ENCODE measurements at places on chromosomes 12 and 14.

- no peak for DNase-seq
Observed at GRCh38 chr14:47826809-47827208, 151.4 kb upstream of the MDGA2 start.

DNA sequence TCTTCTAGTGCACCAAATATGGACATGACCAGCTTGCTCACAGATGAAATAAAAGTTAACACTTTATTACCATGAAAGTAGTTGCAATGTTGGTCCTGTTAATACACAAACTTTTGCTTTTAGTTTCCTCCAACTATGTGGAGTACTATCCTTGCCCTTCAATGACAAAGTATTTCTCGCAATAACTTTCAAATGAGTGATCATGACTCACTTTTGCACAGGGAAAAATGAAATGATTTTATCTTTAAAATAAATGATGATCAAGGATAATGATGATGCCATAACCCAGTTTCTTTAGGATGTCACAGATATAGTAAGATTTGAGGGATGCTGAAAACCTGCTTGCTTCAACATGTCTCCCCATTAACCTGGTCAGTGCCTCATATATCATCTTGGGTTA lies 254.0 kb upstream of the KITLG start:
- no peak for DNase-seq

- DNase-seq = no peak
Observed at GRCh38 chr14:36767603-36768281, 106.1 kb downstream of the PAX9 start.

GRCh38 chr14:38989922-38990546 lies 113.0 kb downstream of the SEC23A start:
- DNase-seq = no peak

DNA sequence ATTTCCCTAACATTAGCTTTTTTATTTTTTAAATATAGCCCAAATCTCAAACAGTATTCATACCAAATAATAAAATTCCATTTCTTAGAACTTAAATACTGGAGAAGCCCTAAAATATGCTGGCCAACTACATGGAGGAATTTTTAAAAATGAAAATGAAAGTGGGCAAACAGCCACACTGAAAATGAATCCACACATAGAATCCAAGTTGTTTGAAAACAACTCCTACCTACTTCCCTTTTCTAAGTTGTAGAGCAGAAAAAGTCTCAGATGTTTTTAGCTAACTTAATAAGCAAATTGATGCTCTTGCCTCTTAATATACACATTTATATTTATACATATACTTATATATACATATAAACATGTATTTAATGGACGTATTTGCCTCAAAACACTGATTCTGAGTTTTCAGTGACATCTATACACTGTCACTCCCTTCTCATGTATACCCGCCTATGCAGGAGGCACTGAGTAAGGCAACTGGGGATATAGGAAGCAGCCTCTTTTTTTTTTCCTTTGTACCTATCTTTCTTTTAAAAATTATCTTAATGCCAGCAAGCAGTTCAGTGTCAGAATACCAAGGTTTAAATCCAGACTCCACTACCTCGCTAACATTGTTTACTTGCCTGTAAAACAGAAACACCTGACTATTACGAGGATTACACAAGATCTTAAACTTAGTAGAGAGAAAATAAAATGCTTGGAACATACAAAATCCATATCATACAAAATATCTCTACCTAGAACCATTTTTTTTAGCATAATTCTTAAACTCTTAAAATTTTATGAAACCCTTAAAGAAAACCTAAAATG lies 13.3 kb downstream of the DICER1 start:
- DNase-seq = no peak

GRCh38 chr12:8018666-8019581 lies 13.6 kb upstream of the FOXJ2 start:
- DNase-seq = no peak

DNA sequence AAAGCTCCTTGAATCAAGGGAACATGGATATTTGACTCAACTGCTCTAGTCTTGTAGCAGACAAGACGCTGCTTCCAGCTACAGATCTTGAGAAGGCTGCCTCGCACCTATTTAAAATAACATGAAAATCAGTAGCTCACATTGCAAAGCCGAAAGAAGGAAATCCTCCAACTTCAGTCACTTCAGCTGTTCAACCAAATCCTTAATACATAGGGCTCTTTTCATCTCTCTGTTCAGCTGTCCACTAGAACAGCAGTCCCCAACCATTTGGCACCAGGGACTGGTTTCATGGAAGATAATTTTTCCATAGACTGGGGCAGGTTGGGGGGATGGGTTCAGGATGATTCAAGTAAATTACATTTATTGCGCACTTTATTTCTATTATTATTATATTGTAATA lies 1116.0 kb upstream of the TMEM132C start:
- DNase-seq = no peak

- no peak for DNase-seq
Observed at GRCh38 chr12:52225752-52226151, 7.3 kb upstream of the KRT7 start.

DNA sequence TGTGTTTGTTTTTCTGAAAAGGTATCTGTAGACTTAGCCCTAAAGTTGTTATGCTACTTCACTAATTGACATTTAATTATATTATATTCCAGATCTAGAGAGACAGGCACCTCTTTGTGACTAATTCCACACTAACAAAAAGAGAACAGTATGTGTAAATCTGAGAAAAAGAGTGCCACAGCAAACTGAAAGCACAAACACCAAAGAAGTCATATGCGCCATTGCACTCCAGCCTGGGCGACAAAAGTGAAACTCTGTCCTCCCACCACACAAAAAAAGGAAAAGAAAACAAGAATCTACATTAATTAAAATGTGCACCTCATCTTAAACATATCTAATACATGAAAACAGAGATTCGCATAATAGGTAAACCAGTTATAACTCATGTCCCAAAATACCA lies 4.4 kb upstream of the CSRNP2 start:
- no peak for DNase-seq
